Posterior cingulate gyrus (tissue), 11 donors: ENCODE measurements at places on chromosomes 7 and 10.

GRCh38 chr10:28903063-28903462 lies 225.7 kb downstream of the BAMBI start:
- no peak for DNase-seq

GRCh38 chr10:101123085-101123814 lies 7.8 kb upstream of the TLX1 start:
- no peak for DNase-seq

DNA sequence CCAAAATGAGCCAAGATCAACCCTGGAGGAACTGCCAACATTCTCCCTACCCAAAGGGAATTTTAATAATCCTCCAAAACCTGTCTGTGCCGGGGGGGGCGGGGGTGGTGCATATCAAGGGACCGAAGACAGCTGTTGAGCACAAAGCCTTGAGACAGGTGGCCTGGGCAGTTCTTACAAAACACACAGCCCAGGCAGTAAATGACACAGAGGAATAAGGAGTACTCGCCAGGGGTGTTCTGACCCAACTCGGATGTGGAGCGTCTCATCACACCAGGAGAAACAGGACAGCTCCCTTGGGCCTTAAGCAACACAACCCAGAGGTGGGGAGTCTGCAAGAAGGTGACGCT lies 35.6 kb downstream of the PLAC9 start:
- no peak for DNase-seq

DNA sequence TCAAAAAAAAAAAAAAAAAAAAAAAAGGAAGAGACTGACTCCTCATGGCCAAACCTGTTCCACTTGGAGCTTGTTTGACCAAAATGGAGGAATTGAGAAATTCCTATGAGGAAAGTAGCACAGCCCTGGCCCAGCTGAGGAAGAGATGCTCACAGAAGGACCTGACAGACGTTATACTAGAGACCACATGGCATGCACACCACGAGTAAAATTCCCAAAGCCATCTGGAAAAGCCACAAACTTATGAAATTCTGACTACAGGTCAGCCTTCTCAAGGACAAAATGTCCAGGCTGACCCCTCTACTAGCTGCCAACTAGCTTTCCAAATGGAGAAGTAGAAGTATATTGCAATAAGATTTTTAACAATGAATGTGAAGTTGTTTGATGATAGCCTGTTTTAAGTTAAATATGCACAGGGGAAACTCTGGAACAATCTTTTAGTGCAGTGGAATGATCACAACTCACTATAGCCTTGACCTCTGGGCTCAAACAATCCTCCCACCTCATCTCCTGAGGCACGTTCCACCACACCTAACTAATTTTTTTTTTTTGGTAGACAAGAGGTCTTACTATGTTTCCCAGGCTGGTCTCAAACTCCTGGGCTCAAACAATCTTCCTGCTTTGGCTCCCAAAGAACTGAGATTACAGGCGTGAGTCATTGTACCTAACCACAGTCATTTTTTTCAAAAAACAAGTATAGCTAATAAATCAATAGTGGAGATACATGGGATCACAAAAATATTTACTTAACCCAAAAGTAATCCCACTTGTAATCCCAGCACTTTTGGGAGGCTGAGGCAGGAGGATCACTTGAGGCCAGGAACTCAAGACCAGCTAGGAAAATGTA lies 75.7 kb downstream of the AKR1D1 start:
- DNase-seq = no peak

- no peak for DNase-seq
Measured at GRCh38 chr10:69792341-69792740, 9.4 kb upstream of the COL13A1 start.

GRCh38 chr10:123748711-123749110 lies 82.6 kb downstream of the GPR26 start:
- no peak for DNase-seq

GRCh38 chr10:78756604-78757343 lies 312.0 kb upstream of the ZMIZ1 start:
- DNase-seq = peak; percentile 57

GRCh38 chr7:104207348-104207730 lies 474 bp downstream of the ORC5 start:
- no peak for DNase-seq

DNA sequence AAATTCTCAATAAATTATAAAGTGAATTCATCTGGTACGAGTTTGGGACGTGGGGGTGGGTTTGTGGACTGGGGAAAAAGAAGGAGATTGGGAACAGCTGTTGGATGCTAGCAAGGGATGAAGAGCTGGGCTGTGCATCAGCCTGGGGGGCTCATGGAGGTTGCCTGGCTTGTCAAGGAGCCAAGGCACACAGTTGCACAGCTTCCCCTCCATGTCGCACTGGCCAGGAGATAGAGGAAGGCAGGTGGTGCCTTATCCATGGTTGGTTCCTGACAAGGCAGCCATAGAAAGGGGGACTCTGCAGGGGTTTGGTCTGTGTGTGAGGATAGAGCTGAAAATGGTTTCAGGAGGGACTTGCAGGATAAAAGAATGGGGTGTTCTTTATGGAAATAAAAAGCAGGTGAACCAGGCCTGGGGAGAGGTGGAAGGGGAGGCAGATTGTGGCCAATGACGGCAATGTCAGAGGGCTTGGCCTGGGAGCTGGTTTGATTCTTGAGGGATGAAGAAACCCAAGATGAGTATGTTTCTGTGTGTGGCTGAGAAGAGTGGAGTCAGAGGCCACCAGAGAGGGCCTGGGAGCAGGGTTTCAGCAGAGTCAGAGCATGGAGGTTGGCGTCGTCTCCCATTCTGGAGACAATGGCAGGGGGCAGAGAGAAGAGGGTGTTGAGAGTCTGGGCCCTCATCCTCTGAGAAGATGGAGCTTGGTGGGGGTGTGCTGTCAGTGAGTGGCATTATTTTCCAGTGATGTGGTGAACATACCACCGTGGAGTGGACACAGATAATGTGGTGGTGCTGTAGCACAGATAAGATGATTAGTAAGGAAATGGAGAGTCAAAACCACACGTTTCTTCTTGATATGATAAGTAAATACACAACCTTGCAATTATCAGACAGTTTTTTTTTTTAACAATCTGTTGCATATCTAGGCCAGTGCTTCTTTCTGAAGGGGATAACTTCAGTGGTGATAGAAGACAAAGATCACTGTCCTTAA lies 108.2 kb downstream of the PTPN20 start:
- DNase-seq = no peak

DNA sequence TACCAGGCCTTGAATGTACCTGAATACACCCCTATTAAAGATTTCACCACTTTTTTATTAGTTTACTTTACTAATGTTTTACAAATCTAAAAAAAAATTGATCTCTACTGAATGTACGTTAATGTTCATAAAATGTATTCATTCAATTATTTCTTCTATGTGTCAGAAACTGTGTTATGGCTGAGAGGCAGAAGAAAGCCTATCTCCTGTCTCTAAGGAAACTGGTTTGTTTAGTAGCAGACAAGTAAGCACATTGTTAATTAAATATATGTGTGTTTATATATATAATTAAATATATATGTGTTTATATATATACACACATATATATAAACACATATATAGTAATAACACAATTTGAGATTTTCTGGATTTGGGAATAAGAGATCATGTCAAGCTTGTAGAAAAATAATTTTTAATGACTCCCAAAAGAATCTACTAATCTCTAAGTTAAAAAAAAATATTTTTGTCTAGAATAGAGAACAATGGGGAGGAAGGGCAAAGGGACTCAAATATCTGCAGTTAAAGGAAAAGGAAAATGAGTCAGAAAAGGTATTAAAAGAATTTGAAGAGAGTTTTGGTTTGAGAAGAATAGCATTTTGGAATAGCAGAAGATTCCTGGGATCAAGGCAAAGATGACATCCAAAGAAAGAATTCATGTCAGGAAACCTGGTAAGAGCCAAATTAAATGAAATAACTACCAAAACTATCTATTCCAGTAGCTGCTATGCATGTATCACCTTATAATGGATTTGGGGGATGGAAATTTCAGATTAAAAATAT lies 92.1 kb downstream of the CH25H start:
- DNase-seq = no peak

DNA sequence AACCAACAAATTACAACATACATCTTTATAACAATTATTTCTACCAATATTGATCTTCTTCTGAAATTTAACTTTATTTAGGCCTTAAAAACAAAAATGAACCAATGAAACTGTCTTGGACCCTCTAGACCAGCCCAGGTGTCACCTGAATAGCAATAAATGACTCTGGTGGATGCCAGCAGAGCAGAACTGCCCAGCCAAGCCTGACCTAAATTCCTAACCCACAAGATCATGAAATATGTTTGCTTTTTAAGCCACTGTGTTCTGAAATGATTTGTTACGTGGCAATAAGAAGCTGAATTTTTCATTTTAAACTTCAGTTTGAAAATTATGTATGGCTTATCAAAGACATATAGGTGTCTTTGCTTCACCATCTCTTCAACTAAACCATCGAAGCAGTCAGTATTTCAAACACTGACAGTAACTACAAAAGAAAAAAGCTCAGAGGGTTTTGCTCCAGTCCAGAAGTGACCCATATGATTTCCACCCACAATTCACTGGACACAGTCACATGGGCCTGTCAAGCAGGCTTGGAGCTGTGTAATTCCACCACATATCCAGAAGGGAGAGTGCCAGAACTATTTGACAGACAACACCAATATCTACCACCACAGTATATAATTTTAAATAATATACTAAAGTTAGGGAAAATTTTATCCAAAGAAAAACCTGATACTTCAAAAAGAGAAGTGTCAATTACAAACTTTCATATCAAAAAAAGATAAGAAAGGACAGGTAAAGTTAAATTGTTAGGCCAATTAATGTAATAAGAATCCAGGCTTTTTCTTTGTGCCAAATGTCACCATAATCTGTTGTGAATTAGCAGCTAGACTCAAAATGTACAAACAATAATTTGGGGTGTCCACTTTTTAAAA lies 94.5 kb downstream of the KMT2C start:
- peak; percentile 21 for DNase-seq

DNA sequence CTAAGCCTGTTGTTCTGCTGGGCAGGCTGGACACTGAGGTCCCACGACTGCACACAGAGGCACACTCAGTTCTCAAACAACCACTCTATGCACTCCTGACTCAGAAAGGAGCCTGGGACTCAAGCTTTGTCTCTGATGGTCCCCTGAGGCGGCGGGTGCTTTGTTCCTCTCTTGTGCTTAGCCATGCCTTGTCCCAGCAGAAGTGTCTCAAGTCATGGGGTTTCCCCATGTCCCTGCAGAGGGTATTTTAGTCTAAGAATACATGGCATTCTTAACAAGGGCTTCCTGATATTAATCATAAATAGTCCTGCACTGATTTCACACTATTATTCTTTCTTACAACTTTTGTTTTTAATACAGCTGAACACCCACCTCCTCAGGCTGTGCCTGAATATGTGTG lies 72.5 kb downstream of the CXCL12 start:
- no peak for DNase-seq

DNA sequence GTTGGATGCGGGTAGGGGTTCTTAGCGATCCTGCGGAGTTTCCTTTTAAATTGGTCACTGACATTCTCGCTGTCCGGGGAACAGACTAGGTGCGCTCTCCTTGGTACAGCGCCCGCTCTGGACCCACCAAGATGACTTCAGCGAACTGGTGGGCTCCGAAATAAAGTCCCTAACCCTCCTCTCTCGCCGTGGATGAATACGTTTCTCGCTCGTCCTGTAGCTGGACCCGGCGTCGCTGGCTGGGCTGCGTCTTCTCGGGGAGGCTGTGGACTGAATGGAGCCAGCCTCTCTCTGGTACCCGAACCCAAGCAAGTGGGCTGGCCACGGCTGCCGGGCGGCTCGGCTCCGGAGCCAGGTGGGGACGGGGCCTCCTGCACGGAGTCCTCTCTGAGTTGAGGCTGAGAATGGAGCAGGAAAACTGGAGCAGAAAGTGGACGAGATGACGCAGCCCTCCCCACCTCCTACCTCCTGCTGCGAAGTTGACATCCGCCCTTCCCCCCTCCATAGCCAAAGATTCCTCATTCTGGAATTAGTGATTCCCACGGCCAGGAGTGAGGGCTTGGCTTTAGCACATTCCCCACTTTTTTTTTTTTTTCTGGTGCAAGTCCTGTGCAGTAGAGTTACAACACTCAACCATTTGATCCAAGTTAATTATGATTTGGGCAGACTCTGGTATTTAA lies 1.5 kb downstream of the UNC5B start:
- peak; percentile 80 for DNase-seq

DNA sequence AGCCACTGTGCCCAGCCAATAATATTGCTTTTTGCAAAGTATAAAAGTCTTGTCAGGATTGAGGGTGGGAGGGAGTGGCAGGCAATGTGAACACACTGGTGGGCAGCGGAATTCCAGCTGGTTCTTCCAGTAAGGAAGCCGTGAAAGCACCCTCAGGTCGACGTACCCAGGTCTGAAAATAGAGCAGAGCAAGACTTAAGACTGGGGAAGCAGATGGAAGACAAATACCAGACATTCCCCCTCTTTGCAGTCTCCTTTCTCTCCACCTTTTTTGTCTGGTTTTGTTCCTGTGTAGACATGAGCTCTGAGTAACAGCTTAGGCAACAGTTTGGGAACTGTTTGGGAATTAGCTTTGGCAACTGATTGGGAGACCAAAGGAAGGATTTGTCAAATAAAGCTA lies 17.6 kb upstream of the CSTF2T start:
- DNase-seq = no peak

GRCh38 chr10:69073026-69073425 lies 14.9 kb upstream of the SRGN start:
- no peak for DNase-seq

GRCh38 chr7:90453931-90454330 lies 15.5 kb upstream of the PTTG1IP2 start:
- DNase-seq = no peak

- DNase-seq = no peak
Measured at GRCh38 chr7:151167197-151167961, at the start of gene GBX1. Gene GBX1 (minus strand): TSS chr7:151167694. CDS start chr7:151167548, 146 bp downstream.

GRCh38 chr7:50304911-50305582 lies 531 bp downstream of the IKZF1 start:
- no peak for DNase-seq

DNA sequence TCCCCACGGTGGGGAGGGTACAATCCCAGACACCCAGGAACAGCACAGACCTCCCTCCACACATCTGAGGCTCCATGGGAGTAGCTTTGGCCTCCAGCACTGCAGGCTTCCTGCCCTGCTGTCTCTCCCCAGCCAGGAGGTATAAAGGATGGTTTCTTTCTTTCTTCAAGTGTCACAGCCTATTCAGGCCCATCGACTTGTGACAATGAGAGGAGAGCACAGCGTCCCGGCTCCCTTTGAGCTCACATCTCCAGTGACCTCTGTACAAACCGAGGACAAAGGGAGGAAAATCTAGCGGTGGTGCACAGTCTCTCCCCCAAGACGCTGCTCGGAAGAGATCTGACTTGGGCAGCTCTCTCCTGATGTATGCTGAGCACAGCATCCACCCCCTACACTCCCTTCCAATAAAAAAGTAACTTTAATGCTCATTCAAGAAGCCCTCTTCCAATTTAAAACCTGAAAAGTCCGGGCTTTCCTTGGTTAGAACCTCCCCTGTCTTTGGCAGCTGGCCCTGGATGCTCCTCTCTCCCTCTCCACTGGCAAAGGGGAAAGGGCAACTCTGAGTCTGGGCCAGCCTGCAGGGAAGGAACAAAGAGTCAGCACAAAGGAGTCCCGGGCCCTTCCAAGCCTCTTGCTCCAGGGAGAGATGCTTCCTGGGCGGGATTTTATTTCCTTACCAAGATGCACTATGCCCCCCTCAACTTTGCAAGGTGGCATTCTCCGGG lies 18.0 kb downstream of the CHST15 start:
- peak; percentile 75 for DNase-seq

- no peak for DNase-seq
Measured at GRCh38 chr10:43796781-43797180, 148.1 kb upstream of the ZNF32 start.

- DNase-seq = no peak
Measured at GRCh38 chr10:51000164-51000563, 74.1 kb upstream of the PRKG1 start.
